RWPE1 (cell line): ENCODE measurements at places on chromosomes 7 and 10.
A peak's percentile ranks its signal among the peaks of the same experiment; 100 is the strongest.

DNA sequence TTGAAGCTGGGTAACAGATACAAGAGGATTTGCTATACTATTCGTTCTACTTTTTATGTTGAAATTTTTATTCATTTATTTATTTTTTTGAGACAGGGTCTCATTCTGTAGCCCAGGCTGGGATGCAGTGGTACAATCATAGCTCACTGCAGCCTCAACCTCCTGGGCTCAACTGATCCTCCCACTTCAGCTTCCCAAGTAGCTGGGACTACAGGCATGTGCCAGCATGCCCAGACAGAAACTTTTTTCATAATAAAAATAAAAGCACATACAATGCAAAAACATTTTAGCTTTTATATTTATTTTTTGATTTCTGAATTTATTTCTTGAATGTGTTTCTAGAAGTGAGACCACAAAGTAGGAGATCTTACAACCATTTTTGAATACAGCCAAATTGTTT is 71.2 kb downstream of the FANK1 start:
- DNase-seq, result no peak

GRCh38 chr10:42593284-42593683 is 45.1 kb downstream of the ZNF33B start:
- DNase-seq, result no peak

GRCh38 chr10:75140246-75140645 is 28.8 kb downstream of the SAMD8 start:
- DNase-seq, result no peak

- no peak for DNase-seq
These were observed 78.2 kb upstream of the CHST15 start for GRCh38 chr10:124171561-124171960.

DNA sequence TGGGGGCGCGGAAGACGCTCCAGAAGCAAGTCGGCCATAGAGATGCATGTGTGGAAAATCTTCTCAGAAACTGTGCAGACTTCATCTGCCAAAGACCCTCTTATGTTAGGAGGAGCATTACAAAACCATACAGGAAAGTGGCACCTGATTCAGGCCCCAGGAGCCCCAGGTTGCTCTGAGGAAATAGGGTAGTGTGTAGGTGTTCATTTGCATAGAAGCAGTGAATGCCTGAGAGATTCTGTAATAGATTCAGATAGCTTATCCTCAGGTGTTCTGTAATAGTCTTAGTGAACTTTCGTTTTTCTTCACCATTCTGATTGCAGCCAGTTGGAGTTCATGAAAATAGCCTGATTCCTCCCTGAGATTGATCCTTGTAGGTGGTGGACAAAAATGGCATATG is 106.4 kb upstream of the GJD4 start:
- DNase-seq, result no peak

DNA sequence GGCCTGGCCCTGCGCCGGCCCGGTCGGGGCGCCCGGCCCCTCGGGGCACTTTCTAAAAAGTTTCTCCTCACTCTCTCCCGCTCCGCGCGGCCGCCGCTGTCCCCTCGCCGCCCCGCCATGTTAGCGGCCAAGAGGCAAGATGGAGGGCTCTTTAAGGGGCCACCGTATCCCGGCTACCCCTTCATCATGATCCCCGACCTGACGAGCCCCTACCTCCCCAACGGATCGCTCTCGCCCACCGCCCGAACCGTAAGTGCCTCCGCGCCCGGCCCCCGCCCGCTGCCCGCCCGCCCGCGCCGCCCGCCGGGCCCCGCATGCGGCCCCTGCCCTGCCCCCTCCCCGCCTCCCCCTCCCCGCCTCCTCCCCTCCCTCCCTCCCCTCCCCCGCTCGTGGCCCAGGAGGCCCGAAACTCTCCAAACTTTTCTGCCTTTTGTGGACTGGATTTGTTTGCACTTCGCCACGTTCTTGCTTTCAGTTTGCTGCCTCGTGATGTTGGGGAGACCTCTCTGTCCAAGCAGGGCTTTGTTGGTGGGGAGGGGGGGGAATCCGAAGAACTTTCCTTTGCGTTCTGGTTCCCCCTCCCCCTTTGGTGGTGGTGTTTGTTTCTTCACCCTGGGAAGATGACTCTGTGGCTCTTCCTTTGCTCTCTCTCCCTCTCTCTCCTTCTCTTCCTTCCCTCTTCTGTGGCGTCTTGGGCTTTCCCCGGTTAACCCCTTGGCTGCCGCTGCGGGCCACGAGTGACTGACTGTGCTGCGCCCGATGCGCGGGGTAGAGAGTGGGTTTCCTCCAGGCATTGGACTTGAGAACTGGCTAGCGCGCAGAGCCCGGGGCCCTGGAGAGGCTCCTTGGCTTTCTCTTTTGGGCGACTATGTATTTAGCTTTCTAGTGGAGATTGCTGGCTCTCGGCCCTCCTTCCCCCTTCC is 1.6 kb downstream of the TCF7L2 start:
- DNase-seq, result no peak

- peak; percentile 46 for DNase-seq
These were observed 32.4 kb upstream of the CCDC7 start for GRCh38 chr10:32413513-32413912.

GRCh38 chr10:11142777-11143176 is 125.1 kb downstream of the CELF2 start:
- DNase-seq, result no peak

DNA sequence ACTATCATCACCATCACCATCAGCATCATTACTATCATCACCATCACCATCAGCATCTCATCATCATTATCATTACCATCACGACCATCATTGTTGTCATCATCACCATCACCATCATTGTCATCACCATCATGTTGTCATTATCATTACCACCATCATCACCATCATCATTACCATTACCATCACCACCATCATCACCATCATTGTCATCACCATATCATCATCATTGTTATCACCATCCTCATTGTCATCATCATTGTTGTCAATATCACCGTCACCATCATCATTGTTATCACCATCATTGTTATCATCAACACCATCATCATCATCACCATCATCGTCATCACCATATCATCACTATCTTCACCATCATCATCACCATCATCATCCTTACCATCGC is 124.3 kb downstream of the PTPRN2 start:
- DNase-seq, result no peak

- DNase-seq, result no peak
These were observed 16.4 kb downstream of the FAM241B start for GRCh38 chr10:69646185-69647060.

DNA sequence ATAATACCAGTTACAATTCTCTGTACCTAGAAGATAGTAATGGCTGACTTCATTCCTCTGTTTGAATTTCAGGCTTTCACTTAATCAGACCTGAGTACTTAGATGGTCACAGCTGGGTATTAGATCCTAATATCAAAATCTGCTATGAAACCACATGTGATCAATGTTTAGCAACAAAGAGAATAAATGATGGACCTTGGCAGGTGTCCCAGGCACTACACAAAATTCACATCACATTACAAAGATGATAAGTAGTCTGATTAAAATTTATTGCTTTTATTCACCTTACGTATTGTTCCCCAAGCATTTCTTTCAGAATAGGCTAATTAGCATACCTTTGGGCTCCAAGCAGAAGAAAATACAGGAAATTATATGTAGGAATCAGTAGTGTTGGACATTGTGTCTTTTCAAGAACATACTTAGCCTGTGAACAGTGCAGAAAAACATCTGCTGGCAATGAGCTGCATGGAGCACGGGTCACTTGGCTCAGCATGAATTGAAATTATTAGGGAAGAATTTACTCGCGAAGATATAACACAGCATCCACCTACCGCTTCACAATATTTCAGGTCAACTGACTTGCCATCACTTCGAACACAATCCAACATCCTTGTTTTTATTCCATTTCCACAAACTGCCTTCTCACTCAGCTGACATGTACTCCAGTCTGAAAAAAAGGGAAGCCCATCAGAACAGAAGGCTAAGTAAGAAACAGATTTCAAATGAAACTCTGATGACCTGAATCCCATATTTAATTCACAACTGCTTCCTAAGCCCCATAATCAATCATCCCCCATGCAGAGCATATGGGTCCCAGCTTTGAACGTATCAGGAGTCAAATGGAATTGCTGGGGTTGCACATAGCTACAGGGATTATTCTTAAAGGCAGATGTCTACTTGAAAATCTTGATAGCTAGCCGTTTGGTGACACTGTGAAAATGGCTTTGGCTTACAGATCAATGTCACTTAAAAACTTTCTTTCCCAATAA is 421.0 kb downstream of the THSD7A start:
- no peak for DNase-seq

DNA sequence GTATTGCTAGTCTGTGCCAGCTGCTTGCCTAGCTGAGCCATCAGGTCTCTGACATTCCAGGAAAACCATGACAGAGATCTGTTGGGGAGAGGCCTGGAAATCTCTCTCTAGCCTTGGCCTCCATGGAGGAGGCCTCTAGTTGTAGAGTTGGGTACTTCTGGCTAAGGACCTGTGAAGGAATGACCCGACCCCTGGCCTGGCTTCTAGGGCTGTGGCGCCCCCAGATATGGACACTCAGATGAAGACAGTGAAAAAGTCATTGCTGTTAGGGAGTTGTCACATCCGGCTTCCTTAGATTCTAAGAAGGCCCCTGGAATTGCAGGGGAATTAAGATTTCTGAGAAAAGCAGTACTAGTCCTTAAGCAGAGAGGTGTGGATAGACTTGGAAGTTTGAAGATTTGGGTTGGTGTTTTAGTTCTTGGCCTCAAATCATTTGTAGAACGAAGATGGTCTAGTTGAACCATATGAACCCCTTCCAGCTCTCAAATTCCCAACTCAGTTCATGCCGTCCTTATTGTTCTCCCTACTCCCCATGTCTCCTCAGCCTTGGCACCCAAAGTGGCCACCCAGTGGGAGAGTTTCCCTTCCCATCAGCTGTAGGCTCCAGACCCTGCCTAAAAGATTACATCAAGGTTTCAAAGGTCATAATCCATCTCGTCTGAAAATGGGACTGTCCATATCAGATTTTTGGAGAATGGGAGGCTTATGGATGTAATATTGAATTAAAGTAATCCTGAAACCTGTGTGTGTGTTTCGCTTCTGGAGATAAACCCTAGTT is 7.0 kb downstream of the HHEX start:
- DNase-seq, result no peak

DNA sequence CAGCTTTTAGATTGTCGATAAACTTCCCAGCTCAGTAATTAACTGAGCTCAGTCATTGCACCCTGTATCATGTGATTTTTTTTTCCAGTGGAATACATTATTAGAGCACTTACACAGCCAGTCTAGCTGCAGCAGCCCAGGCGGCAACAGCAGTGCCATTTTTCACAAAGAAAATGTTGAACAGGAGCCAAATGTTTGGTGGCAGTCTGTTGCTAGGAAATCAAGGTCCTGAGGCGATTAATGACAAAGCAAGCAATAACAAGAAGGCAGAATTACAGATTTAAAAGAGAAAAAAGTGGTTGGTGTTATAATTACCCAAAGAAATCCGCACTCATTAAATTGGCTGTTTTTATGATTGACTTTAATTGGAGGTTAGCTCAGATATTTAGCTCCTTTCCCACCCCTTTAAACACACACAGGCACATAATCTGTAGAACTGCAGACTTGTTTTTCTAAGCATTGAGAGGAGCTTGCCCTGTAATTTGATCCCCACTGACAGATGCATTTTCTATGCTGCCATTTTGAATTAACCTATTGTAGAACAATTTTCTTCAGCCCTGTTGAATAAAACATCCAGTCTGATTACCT is 267.4 kb downstream of the ADK start:
- no peak for DNase-seq

GRCh38 chr7:35334506-35334905 is 80.6 kb upstream of the TBX20 start:
- no peak for DNase-seq

DNA sequence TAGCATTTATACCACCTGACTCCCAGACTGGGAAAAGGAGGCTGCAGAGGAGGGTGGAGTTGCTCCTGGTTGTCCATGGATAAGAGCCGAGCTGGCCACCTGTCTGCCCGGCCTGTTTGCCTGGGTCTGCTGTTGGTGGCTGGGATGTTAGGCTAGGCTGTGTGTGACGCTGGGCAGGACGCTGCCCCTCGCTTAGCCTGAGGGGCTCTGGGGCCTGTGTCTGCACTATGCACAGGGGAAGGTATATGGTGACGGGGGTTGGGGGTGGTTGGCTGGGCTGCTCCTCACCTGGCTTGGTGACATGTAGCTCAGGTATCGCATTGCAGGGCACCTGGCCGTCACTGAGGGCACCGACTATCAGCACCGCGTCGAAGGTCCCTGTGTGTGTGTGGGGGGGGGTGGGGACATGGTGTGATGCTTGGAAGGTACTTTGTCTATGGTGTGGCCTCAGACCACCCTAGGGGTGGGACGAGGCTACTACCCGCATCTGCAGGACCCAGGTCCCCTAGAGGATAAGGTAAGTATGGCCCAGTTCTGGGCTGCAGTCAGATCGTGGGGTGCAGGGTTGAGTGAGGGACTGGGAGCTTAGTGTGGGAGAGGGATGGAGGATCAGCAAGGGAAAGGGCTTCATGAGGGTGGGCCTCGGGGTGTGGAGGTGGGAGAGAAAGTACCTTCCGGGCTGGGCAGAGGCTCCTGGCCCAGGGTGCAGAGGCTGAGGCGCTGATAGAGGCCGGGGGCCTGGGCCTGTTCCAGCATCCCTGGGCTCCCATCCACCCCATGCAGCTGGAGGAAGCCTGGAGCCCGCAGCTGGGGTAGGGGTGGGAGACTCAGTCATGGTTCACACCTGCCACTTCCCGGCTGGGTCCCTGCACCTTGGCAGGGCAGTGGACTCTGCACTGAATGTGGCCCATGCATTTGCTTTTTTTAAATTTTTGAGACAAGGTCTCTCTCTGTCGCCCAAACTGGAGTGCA is 2.3 kb downstream of the METTL27 start:
- DNase-seq, result no peak

GRCh38 chr10:133186416-133187090 is 26.5 kb downstream of the KNDC1 start:
- DNase-seq, result no peak

DNA sequence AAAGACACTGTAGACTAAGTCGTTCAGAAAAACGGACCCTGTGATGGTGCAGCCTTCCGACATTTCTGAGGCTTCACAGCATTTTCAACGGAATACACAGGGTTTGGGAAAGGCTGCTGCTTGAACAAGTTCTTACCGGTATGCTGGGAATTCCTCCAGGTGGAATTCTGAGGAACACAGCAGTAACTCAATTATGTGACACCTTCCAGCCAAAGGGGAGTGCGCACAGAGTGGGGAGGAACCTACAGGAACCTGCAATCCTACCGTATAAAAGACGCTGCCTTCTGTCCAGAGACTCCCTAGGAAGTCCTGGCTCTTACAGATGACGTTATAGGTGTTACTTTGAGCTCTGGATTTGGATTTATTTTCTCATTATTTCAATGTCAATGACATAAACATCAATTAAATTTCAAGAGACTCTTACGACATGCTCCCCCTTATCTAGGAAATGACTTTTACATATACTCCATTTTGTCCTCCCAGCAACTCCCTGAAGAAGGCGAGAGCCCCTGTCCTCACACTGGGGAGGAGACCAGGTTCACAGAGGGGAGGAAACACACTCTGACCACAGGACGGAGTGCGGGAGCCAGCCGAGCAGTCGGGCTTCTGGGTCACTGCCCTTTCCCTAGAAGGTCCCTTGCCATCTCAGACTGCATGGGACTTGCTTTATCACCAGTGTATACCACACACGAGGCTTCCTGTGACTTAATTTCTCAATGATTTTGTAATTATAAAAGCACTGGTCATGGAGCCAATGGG is 27.9 kb downstream of the VIPR2 start:
- DNase-seq, result no peak

- no peak for DNase-seq
These were observed 1079.9 kb downstream of the CNTNAP2 start for GRCh38 chr7:147196481-147196880.
